Fibroblast of skin of left biceps (primary cell): ENCODE measurements at places on chromosomes 12 and 14.

- DNase-seq = no peak
These were observed 24.6 kb upstream of the LTBP2 start for GRCh38 chr14:74636424-74637177.

DNA sequence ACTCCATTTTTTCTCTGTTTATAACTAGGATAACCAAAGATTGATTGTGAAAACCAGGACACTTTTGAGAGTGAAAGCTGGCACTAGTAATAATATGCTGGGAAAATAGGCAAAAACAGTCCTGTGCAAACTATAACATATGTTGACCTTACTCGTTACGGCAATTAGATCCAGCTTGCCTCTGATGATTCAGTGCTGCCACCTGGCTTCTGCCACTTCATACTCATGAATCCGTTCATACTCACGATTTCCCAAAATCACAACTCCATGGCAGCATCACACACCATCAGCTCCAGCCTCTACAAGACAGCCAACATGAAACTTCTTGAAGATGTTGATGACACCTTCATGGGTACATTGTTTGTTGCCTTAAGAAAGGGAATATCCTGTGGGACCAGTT lies 49.1 kb upstream of the CAND1 start:
- no peak for DNase-seq

DNA sequence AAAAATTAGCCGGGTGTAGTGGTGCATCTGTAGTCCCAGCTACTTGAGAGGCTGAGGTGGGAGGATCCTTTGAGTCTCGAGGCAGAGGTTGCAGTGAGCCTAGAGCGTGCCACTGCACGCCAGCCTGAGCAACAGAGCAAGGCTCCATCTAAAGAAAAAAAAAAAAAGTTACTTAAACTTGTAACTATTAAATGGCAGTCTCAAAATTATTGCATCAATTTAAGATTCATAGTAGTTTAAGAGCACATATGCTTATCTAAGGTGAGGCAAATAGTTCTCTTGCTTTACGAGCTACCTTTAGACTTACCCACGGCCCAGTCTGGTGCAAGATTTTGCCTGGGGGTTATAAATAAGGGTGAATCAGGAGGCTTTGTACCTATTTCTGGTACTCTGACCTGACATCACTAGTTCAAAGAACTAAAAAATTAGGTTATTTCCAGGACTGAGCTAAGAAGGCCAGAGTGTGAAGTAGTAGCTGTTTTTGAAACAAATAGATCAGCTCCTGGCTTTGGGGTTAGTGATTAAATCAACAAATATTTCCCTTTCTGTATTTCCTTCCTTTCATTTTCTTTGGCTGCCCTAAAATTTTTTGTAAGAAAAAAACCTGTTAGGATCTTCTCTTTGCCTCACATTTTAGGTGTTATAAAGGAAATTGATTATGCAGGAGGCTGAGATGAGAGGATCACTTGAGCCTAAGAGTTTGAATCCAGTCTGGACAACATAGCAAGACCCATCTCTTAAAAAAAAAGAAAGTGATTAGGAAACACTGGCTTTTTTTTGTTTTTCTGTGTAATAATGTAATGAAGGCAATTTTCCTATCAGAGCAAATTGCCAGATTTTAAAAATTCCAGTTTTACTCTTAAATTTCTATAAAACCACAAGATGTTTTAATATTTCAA lies 3.6 kb downstream of the MGAT2 start:
- no peak for DNase-seq

GRCh38 chr14:23296012-23296777 lies 6.5 kb downstream of the PPP1R3E start:
- no peak for DNase-seq

DNA sequence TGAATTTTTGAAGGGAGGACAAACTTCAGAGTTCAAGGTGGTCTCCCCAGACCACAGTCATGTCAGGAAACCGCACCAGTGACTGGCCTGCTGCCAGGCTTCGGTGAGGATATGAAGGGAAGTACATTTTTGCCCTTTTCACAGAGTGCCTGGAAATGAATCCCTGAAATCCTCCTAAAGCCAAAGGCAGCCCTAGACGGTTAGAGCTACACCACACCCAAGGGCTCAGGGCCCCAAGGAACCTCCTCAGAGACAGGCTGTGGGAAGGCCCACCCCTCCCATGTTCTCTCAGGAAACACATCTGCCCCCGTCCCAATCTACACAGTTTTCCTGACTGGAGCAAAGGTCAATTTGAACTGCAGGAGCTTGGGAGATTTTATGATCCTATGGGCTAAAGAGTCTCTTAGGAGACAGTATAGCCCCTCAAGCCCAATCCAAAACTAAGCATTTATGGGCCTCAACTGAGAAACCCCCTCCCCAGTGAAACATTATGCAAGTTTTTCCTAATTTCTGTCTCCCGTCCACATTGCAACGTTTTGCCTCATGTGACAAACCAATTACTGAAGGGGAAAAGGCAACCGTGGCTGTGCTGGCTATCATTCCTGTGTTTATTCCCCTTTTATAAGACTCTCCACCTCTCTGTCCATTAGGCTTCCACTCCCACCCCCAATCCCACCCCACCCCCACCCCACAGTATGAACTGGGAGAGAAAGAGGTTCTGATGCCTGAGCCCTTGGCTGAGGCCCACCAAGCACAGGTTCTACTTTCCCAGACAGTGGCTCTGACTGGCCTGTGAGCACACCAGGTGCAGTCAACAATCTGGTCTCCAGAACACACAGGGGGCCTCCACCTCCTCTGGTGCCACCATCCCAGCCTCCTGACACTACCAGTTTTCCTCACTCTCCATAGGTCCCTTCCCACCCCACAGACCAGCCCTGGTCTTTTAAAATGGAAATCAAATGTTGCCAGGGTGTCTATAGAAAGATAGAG lies 9.6 kb upstream of the RNASE1 start:
- DNase-seq = no peak

DNA sequence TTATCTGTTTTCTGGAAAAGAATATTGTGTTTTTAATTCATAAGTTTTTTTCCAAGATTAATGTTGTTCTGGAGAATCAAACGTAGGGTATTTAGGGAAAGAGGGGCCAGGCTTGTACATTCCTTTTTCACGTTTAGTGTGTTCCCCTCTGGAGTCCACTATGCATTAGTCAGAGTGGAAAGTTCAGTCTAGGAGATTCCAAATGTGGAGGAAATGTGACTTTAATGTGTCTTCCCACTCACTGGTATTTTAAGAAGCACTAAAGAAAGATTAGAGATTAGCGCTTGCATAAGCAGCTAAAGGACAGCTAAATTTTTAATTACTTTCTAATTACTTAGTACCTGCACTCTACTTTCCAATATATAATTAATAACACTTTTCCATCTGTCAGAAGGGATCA lies 4.4 kb upstream of the PDE6H start:
- DNase-seq = no peak

DNA sequence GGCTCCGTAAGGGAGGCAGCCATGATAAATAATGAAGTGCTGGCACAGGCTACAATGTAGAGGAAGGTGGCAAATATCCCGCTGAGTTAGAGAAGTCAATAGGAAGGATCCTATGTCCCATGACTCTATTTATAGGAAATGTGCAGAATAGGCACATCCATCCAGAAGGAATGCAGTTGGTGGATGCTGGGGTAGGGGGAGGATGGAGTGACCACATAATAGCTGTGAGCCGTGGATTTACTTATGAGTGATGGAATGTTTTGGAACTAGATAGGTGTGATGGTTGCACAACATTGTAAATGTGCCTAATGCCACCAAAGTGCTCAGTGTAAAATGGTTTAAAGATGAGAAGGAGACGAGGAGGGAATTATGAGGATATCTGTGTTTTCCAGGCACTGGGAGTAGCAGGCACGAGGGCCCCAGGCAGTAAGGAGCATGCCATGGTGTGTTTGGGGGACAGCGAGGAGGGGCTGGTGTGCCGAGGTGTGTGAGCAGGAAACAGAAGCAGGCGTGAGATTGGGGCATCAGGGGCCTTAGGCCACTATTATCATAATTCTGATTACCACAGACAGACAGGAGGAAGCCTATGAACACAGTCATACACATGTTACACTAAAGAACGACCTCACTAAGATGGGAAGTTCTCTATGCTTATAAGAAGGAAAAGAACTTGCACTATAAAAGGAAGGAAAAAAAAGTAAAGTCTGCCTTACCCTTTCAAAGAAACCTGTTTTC lies 837.3 kb upstream of the TMEM132C start:
- no peak for DNase-seq

DNA sequence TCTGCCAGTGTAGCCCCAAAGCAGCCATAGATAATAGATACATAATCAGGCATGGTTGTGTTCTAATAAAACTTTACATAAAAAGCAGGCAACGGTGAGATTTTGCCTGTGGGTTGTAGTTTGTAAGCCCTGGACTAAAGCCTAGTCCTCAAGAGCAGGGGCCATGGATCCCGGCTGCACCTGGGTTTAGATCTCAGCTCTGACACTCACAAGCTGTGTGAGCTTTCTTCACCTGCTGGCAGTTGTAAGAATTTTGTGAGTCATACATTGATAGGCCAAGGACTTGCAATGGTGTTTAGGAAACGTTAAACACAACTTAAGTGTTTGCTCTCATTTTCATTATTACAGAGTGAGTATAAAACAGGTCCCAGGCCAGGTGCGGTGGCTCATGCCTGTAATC lies 395.8 kb upstream of the TBX3 start:
- no peak for DNase-seq

DNA sequence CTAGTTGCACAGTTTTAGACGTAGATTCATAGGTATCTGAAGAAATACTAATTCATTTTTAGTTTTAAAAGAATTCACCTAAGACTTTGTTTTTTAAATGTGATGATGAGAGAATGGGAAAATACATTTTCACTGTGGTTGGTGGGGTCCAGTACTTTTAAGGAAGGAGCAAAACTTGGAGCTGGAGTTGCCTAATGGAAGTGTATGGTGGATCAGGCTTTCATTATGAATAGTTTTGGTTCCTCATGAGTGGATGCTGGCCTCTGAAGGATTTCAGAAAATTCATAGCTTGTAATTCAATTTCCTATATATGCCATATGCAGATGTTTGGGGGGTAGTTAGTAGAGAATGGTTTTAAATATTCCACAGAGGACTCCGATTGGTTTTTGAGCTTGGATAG lies 27.1 kb downstream of the STK38L start:
- no peak for DNase-seq

- no peak for DNase-seq
These were observed 75.3 kb downstream of the TMCC3 start for GRCh38 chr12:94575024-94575423.

- DNase-seq = no peak
These were observed 161.8 kb downstream of the KIF26A start for GRCh38 chr14:104299993-104300761.

- no peak for DNase-seq
These were observed 121.3 kb upstream of the CCND2 start for GRCh38 chr12:4152145-4152795.

DNA sequence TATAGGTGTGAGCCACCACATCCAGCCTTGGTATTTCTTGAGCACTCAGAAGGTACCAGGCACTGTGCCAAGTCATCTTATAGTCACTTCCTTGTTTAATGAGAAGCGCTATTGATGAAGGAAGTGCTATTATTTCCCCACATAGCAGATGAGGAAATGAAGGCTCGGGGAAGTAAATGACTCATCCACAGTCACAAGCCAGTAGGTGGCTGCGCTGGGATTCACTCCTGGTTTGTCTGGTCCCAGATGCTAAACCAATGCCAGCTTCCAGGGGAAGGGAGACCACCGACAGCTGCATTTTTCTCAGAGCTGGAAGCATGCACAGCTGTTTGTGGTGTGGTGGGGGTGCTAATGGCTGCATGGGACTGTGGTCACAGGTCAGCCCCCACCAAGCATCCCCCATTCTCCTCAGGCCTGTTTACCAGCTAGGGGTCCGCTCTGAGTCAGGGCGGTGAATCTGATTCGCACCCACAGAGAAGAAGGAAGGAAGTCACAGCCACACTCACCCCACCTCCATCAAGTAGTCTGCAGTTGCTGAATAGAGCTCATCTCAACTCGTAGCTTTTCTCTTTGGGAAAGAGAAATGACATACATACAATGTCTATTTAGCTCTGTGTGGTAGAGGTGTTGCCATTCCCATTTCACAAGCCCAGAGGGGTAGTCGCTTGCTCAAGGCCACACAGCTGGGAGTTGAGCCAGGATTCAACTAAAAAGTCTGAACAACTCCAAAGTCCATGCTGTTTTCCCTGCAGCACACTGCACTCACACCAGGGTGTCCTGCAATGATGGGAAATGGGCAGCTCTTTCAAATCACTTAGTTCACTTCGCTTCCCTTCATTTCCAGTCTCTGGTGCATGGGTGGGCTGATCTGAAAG lies 6.3 kb upstream of the LTBP2 start:
- no peak for DNase-seq

DNA sequence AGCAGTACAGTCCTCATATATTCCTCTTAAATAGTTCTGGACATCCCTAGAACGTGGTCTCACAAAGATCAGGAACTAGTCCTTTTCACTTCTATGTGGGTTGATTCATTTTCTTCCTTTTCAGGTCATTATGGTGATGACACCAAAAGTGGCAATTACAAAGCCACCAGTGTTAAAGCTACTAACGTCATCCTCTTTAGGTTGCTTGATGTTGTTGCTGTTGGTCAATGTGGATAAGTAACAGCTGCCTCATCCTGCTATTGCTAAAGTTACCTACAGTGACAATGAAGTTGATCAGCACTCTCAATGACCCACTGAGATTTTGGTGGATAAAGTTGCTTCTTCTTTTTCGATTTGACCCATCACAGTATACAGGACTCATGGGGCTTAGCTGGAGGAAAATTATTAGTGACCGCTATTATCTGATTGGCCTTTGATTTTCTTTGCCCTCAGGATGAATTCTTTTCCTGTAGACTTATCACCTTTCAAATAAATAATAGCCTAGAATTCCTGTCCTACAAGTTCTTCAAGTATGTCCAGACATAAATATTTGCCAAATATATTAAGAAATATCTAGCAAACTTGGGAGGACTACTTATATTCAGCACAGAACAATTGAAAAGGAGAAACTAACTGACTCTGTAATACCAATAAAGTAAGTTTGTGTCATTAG lies 54.0 kb upstream of the ATP2B1 start:
- DNase-seq = no peak

DNA sequence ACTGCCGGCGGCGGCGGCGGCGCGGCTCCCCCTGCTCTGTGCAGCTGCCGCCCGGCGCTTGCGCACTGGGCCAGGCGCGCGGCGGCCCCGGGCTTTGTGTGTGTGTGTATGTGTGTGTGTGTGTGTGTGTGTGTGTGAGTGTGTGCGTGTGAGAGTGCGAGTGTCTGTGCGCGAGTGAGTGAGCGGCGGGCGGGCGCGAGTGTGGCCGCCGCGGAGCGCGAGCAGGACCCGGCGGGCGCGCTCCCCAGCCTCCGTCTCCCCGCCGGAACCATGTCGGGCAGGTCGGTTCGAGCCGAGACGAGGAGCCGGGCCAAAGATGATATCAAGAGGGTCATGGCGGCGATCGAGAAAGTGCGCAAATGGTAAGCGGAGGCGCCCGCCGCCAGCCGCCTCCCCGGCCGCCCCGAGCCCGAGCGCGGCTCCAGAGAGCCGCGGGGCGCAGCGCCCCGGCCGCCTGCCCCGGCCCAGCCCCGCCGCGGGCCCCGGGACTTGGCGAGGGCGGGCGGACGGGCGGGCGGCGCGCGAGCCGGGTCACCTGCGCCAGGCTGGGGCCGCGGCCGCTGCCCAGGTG lies at the start of gene BCL7A:
Gene BCL7A (plus strand): TSS at position 63 of the 571 bp plus-strand sequence. CDS start 208 bp downstream, at position 271.
- DNase-seq = peak; percentile 54
